Immature natural killer cell (primary cell): ENCODE measurements at places on chromosomes 2 and 18. TPM values are rescaled to one million over a fixed set of nuclear protein-coding genes. Genes with fewer than 3 reads are reported as not detected.

GRCh38 chr2:120659275-120659977 is 76.2 kb upstream of the GLI2 start:
- H3K4me3 ChIP-seq, result no peak overlapping the region
- H3K4me1 ChIP-seq, result no peaks in the 10 kb centered on the region
- H3K27me3 ChIP-seq, result peaks cover 11% of the 10 kb centered on the region
- no peak for DNase-seq
- H3K36me3 ChIP-seq, result no peaks in the 10 kb centered on the region
- H3K27ac ChIP-seq, result no peak overlapping the region

- H3K36me3 ChIP-seq, result no peaks in the 10 kb centered on the region
- no peaks in the 10 kb centered on the region for H3K4me1 ChIP-seq
- no peak overlapping the region for H3K4me3 ChIP-seq
- no peaks in the 10 kb centered on the region for H3K27me3 ChIP-seq
- no peak for DNase-seq
- H3K27ac ChIP-seq, result no peak overlapping the region
These were observed 333.4 kb upstream of the KCNH7 start for GRCh38 chr2:163171786-163172530.

- H3K36me3 ChIP-seq, result no peaks in the 10 kb centered on the region
- H3K27me3 ChIP-seq, result peaks cover 4% of the 10 kb centered on the region
- H3K27ac ChIP-seq, result no peak overlapping the region
These were observed 7.5 kb downstream of the CHRNA1 start for GRCh38 chr2:174756743-174757142.

DNA sequence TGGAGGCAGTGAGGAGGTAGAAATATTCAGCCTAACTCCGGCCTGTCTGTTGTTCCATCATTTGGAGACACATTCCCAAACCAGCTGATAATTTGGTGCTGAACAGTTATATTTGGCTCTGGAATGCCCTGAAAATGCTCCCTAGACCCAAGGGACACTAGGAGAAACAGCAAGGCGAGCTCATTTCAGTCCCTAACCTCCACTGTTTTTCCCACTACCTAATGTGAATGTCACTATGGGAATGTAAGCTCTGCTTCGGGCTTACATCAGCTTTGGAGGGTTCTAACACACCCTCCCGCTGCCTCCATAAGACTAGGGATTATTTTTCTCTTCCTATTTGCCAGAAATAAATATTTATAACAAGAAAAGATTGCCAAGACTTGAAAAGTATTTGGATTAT is 103.5 kb downstream of the ANTXR1 start:
- H3K4me1 ChIP-seq, result no peaks in the 10 kb centered on the region
- H3K27ac ChIP-seq, result no peak overlapping the region
- H3K27me3 ChIP-seq, result peaks cover 16% of the 10 kb centered on the region
- H3K36me3 ChIP-seq, result no peaks in the 10 kb centered on the region

- no peak for DNase-seq
- peaks cover 16% of the 10 kb centered on the region for H3K36me3 ChIP-seq
- no peak overlapping the region for H3K27ac ChIP-seq
- no peak overlapping the region for H3K4me3 ChIP-seq
These were observed 71.8 kb downstream of the NUP35 start for GRCh38 chr2:183195998-183196409.

The REG3A gene
- not detected for polyA plus RNA-seq

The LIMS4 gene
- 2.5 TPM for polyA plus RNA-seq

The GKN2 gene
- polyA plus RNA-seq, result not detected

The DES gene
- polyA plus RNA-seq, result not detected

The CCL20 gene
- polyA plus RNA-seq, result not detected
